ENCODE measurements at places on chromosomes 16 and 17.

GRCh38 chr16:24858219-24859041, 12.7 kb downstream of the SLC5A11 start:
- DNase-seq: peak; percentile 79

- peak; percentile 29 for DNase-seq
Measured at GRCh38 chr16:28845293-28845692, 855 bp downstream of the TUFM start.

DNA sequence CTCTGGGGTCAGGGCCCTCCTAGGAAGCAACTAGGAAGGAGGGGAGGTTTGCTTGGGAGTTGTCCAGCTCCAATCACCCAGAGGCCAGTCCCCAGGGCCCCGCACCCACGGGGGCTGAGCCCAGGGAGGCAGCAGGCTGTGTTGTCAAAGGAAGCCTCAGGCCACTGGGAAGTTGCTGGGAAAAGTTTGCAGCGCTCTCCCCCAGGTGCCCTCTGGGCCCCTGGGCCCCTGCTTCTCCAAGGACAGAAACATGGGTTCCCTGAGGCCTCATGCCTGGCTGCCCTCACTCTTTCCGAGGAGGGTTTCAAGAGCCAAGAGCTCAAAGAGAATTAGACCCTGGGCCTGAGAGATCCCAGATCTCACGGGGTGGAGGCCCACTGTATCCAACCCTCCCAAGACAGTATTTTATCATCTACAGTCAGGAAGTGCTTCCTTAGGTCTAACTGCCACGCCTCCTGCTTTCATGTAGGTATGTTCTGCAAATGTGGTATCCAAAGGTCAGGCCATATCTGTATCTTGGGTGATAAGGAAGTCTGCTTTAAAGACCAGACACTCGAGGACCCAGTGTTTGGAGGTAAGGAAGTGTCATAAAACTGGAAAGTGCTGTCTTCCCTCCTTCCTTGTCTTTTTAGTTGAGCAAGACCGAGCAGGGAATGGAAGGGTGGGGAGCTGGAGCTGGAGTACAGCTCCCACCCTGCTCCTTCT, 44.2 kb upstream of the ZNF423 start:
- no peak for DNase-seq

- no peak for DNase-seq
Measured at GRCh38 chr16:4356820-4357219, 5.7 kb upstream of the PAM16 start.

DNA sequence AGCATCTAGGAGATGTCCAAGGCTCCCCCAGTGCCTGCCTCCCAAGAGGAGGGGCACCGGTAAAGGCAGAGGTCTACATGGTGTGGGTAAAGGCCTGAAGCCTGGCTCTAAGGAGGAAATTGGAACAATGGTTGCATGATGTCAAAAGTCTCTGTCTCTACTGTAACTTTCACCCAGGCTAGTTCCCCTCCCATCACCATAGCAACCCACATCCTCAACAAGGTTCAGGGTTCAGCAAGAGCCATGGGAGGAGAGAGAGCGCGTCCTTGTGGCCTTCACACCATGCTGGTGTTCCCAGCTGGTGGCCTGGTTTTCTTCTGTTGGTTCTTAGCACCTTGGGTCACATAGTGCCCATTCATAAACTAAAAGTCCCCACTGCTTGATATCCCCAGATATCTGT, 196.7 kb upstream of the CDH5 start:
- DNase-seq: no peak

- DNase-seq: no peak
Measured at GRCh38 chr17:52546990-52547389, 388.5 kb upstream of the CA10 start.

GRCh38 chr17:45692661-45693060, 91.5 kb upstream of the CRHR1 start:
- DNase-seq: no peak

DNA sequence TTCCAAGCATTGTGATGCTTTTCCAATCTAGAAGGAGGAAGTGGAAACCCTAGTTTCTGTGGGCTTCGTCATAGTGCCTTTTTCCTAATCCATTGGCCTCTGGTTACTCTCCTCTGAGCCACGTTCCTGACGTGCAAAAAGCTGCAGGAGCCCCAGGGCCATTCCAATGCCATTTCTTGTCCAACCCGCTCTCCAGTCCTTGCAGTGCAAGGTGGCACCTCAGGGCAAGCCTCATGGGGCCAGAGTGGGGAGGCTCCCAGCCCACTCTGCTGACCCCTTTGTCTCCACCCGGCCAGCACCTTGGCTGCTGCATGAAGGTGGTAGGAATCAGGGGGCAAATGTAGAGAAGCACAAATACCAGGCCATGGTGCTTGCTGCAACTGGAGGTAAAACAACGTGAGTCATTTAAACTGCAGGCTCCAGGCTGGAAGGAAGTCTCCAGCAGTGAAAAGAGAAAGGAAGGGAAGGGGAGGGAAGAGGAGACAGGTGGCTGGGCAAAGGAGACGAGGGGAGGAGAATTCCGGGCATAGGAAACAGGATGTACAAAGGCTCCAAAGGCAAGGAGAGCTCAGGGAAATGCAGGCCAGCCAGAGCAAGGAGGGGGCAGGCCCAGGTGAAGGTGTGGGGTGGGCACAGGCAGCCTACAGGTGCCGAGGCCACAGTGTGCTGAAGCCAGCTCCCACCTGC, 168.2 kb upstream of the TNRC6C start:
- DNase-seq: no peak

GRCh38 chr16:83803811-83804210, 4.0 kb upstream of the HSBP1 start:
- no peak for DNase-seq

DNA sequence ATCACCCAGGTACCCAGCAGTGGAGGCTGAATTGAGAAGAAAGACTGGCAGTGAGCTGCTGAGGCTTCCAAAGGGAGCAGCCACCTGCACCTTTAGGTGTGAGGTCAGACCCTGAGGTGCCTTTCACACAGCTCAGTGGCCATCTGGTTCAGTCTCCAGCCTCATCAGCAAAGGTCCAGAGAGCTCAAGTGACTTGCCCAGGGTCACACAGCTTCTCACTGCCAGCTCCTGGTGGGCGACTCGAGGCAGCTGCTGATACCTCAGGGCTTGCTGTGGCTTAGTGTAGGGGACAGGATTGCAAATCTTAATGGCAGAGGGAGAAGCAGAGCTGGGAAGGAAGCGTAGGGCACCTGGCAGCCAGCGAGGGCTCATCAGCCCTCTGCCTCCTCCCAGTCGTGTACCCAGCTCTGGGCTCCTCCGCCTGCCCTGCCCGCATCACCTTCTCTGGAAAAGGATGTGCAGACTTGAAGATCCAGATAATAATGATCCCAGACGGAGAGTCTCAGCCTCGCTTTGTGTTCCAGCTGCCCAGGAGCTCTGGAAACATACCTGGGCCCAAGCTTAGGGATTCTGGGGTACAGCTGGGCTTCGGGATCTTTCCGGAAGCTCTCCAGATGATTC, 165.3 kb upstream of the GSE1 start:
- no peak for DNase-seq

GRCh38 chr16:21603928-21604327, 4.6 kb downstream of the METTL9 start:
- DNase-seq: no peak

DNA sequence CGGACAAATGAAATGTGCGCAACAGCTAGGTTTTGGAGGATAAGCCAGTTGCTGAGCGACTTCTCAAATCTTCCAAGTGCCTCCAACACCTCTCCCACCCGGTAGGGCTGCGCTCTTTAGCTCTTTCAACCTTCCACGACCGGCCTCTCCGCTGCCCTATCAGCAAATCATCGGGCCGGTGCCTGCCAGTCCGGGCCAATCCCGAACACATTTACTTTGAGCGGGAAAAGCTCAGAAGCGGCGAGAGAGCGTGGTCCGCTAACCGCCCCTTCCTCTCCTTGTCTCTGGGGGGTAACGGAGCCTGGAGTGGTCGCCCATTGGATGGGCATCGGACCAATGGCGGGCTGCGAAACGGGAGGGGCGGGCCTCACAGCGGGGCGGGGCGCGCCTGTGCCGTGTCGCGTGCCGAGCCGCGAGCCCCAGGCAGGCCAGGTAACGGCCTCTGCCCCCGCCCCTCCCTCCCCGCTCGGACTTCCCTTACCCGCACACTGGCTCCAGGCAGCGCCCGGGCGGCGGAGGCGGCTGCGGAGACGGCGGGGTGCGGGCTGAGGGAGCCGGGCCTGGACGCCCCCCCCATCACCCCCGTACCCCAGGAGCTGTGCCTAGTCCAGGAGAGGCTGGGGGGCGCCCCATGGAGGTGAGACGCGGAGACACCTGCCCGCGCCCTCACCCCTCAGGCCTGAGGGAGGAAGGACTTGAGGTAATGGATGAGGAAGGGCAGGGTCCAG, at the start of gene MEIOC:
Gene MEIOC (plus strand): TSS at position 486 of the 728 bp plus-strand sequence. CDS start 146 bp downstream, at position 632.
- DNase-seq: no peak

GRCh38 chr17:12730931-12731521, 58.3 kb upstream of the ARHGAP44 start:
- no peak for DNase-seq

GRCh38 chr16:11235703-11235991, 20.4 kb downstream of the SOCS1 start:
- DNase-seq: no peak

GRCh38 chr16:81165411-81166097, 69.4 kb upstream of the GCSH start:
- no peak for DNase-seq
